ENCODE measurements at places on chromosomes 2 and 18. TPM values are rescaled to one million over a fixed set of nuclear protein-coding genes. Genes with fewer than 3 reads are reported as not detected.

Gene CD28
- total RNA-seq = 0.05 TPM

Gene IL1B
- 0.17 TPM for total RNA-seq

Gene DOK6
- total RNA-seq = 2.4 TPM

Gene GPR45
- 0.69 TPM for total RNA-seq

Gene SEMA4F
- total RNA-seq = 0.48 TPM

All from motor neuron (in vitro differentiated cells).